ENCODE measurements at places on chromosomes 1 and 21.

DNA sequence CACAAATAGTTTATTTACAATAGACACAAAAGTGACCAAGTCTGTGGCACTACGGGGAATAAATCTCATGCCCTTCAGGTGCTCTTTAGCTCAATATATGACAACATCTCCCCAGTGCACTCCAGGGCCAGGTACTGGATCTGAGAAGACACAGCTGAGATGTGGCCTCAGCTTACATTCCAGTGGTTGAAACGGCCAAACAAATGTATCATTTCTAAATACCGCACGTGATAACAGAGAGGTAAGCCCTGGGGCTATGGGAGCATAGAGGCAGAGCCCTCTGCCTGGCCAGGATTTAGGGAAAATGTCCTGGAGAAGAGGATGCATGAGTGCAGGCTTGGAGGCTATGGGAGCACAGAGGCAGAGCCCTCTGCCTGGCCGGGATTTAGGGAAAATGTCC is 630.5 kb downstream of the SMYD3 start:
- no peak for DNase-seq

GRCh38 chr1:31670593-31670964 is 25.9 kb upstream of the PEF1 start:
- no peak for DNase-seq

DNA sequence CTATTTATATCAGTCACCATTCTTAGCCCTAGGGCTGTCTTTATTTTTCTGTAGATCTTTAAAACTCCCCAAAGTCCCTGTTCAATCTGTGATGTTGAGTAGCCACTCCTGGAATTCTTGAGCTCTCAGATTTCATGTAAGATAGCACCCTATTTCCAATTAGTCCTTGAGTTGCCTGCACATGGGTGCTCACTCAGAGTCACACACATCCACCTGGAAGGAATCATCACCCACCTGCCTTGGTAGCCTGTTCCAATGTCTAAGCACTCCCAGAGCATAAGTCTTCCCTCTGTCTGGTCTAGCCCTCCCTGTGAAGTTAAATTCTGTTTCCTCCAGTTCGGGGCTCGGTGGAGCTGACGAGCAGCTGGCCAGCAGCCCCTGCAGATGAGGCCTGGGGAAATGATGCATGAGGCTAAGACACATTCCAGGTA is 14.7 kb upstream of the ATF3 start:
- DNase-seq = peak; percentile 84

DNA sequence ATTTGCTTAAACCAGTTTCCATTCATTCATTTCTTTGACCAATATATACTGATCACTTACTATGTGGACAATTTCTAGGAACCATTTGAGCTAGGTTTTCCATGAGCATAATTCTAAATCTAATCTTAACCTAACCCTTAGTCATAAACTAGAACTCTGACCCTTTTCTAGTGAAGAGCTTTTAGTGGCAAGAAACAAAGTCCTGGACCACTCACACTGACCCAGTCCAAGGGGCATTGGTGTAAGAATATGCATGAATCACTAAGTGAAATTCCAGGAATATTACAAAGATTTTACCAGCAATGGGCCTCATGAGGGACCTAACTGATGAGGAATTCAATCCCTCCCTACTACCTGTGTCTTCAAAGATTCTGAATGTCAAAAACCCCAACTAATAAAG is 40.6 kb upstream of the SLC2A1 start:
- no peak for DNase-seq

DNA sequence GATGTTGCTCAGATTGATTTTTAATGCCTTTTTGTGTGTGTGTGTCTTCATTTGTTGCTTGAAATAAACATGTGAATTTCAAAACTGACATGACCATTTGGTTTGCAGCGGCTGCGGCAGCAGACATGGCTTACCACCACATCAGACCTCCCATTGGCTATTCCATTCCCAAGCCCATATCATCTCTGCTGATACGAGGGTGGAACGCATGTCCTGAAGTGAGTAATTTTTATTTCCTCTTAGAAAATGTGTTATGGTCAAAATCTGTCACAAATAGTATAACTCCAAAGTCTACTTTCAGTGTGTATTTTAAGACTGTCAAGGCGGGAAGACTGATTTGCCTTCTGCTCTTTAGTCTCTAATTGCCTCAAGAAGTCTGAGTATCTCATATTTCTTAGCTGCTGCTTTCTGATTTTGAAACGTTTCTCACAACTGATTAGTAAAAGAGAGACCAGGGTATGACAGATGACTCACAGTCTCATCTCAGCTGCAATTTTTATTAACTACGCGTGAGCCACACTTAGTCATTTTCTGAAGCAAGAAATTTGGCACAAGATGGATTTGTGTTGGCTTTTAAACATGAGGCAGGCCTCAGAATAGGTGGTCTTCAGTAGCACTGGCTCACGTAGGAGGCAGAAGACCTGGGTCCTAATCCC is 49.0 kb downstream of the LRRC53 start:
- DNase-seq = no peak

DNA sequence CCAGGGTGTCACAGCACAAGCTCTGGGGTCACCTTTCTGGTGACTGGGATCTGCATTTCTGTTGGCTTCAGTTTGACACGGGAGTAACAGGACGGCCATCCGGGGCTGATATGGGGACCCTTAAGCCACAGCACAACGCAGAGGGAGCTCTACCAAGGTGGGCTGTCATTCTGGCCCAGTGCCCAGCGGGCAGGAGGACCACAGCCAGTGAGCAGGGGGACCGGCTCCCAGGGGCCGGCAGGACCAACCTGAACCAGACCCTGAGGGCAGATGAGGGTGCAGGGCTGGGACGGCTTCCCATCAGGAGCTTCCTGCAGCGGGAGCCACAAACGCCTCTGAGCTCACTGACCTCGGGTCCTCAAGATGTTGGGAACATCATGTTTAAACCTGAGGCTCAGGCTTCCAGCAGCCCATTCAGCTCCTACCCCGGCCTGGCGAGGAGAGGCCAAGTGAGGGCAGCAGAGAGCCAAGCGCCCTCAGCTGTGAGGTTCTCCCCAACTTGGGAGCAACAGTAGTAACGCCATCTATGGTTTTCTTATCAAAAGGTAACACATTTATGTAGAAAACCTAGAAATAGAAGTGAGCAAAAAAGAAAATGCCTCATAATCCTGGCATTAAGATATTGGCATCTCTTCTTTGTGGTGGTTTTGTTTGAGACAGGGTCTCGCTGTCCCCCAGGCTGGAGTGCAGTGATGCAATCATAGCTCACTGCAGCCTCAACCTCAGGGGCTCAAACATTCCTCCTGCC is 26.8 kb downstream of the TMEM201 start:
- peak; percentile 78 for DNase-seq

DNA sequence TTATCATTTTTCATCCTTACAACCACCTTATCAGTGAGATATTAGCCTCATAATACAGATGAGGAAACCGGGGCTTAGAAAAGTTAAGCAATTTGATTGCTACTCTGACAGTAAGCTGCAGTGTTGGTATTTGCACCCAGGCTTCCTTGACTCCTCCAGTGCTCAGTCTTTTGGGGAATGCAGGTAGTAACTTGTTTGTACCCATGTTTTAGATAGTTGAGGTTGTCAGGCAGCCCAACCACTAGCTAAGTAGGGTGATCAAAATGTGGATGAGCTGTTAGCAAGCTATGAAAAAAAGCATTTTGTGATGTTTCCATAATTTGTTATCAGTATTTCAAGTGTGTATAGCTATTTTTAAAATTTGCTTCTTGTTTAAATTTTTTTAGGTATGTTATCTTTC is 80.8 kb downstream of the SASS6 start:
- no peak for DNase-seq

Measured in islet precursor cell (in vitro differentiated cells).